Activated T-cell treated with anti-CD3 and anti-CD28 coated beads, Interleukin-2, amount 50 U/mL, for 48 hours (primary cell): ENCODE measurements at places on chromosomes 3 and 15.

- DNase-seq: no peak
Observed at GRCh38 chr3:32641356-32641755, 43.6 kb upstream of the CNOT10 start.

GRCh38 chr3:33430571-33430970 is 9.6 kb downstream of the UBP1 start:
- DNase-seq: no peak

DNA sequence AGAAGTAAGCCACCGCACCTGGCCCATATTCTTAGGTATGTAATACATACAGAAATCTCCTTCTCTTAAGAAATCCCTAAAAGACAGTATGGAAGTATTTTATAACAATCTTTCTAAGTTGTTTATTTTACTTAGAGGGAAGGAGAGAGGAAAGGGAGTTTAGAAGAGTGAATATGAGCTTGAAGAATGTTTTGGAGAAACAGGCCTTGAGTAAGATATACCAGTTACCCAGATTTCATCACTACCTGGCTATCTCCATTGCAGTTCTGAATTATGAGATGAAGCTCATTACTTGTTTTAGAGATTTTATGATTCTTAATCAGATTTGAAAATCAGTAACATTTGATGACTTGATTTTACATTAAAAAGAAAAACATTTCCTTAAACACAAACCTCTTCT is 71.9 kb downstream of the DCUN1D1 start:
- no peak for DNase-seq

DNA sequence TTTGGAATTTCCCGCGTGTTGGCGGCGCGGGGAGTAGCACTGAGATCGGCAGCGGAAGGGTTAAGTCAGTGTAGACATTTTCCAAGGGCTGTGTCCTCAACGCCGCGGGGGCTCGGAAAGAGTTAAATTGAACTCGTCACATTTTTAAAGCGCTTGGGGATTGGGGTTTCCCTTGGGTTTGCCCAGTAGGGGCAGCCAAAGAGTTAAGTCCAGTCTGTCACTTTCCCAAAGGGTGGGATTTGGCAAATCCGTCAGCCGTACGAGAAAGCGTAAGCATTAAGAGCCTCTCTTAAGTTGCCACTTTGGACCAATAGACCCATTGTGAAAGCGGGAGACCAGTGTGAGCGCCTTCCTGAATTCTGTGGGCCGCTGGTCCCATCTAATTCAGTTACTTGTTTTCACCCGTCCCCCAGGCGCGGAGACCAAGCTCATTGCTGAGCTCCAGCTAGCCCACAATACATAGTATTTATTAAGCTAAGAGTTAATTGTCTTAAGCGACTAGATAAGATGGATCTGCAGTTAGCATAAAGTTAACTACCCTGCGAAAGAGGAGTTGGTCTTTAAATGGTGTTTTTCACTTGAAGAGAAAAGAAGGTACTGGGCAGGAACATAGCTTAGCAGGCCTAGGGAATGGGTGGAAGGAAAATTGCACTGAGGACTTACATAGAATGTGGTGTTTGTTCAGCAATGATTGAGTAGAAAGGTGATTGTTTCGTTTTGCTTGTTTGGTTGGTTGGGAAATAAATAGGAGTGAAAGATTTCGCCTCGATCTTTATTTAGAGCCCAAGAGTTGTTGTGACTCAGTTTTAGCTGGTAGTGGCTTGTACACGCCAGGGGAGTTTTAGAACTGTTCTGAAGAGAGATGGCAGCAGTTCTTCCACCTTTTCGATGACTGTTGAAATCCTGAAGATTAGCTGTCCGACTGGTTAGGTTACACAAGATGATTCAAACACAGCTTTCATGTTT is 932 bp downstream of the ARL8B start:
- peak; percentile 47 for DNase-seq

DNA sequence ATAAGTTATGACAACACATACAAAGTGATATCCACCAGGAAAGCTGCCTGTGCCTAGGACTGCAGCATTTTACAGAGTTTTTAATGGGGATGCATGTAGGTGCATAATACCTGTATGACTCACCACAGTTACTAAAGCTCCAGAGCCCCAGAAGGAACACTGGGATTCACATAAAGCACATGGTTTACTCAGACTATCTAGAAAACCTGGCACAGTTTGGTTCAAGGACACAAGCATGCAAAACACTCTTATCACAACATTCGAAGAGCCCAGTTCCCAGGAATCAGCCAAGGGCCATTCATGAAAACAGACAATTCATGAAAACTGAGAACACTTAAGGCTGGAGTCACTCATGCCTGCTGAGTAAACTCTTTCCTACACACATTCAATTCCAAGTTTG is 261.0 kb downstream of the PYDC2 start:
- no peak for DNase-seq

- DNase-seq: no peak
Observed at GRCh38 chr3:190088890-190089289, 31.8 kb downstream of the P3H2 start.

GRCh38 chr15:75811626-75812025 is 31.6 kb upstream of the UBE2Q2 start:
- DNase-seq: no peak

GRCh38 chr3:62208385-62208784 is 165.0 kb downstream of the FEZF2 start:
- no peak for DNase-seq

- DNase-seq: no peak
Observed at GRCh38 chr15:49644364-49644794, 23.5 kb downstream of the DTWD1 start.

DNA sequence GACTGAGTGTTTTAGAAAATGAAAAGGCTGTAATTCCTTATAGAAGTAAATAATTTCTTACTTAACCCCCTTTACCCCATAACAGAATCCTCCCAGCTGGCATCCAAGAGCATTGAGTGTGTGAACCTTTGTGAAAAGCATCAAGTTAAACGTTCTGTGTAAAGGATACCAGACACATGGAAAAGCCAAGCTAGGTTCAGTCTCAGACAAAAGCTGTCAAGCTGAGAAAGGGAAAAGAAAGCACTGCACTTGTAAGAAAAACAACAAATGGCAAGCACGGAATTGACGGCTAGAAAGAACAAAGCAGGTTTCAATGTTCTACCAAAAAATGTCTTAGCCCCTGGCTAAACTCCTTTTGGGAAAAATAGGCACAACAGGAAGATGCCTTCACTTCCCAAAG is 176.5 kb downstream of the FHIT start:
- DNase-seq: no peak

DNA sequence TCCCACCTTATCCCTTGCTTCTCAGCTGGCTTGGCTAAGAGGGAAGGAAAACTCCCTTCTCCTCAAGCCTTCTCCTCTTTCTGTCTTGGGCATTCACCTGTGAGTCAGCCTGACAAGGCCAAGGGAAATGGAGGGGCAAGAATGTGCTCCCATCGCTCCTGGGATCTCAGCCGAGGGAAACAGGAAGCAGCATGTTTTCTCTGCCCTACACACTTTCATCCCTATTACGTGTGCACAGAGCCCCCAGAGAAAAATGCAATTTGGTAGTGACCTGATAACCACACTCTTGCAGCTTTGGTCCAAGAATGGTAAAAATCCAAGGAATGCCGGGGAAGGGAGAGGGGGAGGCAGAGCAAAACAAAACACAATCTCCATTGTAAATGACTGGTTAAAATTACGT is 32.9 kb upstream of the MTMR10 start:
- no peak for DNase-seq

- DNase-seq: no peak
Observed at GRCh38 chr3:35950021-35950420, 310.7 kb downstream of the ARPP21 start.

DNA sequence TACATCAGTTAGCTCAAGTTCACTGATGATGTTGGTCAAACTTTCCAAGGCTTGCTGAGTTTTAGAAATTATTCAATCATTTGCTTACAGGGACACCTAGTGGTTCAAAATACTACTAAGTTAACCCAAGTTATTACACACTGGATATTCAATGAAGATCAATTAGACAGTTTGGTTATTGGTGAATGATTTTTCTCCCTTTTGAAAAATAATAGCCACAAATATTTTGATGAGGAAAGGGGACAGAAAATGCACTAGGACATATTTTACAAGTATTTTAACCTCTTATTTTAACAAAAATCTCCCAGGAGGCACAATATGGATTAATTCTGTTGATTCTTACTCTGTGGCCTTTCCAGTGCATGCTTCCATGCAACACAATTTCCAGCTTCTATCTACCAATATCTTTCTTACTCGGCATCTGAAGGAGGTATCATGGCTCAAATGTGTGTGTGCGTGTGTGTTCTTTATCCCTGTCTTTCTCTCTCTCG is 20.1 kb upstream of the GOLGA6L2 start:
- DNase-seq: no peak

- no peak for DNase-seq
Observed at GRCh38 chr3:172099495-172099808, 60.1 kb downstream of the FNDC3B start.

DNA sequence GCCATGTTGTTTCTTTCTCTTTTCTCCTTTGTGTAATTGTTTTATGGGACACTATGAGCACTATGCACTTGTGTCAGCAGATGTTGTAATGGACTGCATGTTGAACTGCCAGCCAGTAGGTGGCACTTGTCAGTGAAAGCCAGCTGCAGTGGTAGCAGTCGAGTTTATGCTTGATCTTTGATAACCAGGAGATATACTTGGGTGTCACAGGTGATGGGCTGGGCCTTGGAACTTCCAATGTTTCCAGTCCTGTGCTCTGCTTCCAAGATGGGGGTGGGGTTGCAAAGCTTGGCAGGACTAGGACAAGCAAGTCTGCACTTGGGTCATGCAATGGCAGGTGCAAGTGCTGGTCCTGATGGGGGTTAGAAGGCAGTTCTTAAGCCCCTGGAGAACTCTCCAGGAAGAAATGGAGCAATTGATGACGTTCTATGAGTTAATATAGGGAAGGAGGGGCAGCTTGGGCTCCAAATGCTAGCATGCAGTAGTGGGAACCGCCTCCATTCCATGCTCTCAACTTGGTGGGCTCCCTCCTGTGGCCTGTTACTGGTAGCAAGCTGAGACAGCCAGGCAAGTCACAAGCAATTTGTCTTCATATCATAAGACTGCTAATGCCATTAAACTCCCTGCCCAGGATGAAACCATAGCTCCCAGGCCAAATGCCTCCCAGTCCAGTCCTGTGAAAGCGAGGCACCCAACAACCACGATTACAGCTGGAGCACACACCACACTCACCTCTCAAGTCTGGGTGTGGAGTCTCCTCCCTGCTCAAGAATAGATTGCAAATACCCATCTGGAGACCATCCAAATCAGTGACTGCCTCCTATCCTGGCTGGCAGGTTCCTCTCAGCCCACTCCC is 287.2 kb downstream of the CGGBP1 start:
- peak; percentile 41 for DNase-seq

DNA sequence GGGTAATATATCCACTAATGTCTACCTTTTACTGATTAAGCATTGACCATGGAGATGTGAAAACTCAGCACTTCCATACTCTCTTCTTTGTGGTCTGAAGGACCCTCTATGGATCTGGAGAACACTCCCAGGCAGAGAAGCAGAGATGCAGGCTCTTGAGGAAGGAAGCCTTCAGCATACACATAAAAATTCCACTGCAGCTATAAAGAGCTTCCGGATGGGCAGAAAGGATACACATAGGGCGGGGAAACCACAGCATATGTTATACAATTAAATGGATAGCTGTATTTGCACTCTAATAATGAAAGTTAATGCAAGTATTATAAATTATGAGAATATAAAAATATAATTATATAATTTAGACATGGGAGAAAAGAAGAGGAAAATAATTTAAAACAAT is 1258.2 kb upstream of the ALCAM start:
- no peak for DNase-seq
